ENCODE measurements at places on chromosomes 4 and X.
A peak's percentile ranks its signal among the peaks of the same experiment; 100 is the strongest.

- no peak for DNase-seq
Measured at GRCh38 chr4:152478461-152479237, 57.2 kb downstream of the FBXW7 start.

GRCh38 chrX:73683236-73683859 lies 120.4 kb downstream of the CHIC1 start:
- DNase-seq, result peak; percentile 28

DNA sequence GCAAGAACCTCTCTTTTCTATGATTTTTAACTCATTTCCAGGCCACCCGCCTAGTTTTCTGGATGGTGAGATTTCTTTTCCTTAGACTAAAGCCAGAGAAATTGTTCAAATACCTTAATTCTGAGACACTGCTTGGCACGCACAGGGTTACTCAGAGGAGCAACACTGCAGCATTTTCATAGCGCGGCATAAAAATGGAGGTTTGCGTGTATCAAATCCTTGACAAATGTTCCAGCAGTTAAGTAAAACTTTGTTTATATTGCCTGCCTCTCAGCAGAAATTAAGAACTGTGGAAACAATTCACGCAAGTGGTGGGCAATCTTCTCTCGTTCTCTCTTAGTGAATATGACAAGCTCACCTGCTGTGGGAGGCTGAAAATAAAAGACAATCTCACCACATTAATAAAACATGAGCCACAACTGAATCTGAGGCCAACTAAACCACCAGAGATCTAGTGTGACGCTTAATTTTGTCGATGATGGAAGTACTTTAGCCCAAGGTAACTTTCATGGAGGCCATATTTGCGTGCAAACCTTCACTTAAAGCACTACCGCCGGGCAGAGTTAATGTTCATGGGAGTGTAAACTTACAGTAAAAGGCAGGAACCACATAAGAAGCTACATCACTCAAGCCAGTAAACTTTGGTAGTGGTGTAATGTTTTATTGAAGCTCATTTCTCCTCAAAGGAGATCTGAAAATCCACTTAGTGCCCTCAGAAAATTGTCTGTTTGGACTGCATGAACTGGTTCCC lies 894.8 kb upstream of the EPHA5 start:
- no peak for DNase-seq

GRCh38 chr4:53321151-53321983 lies 44.5 kb downstream of the SCFD2 start:
- peak; percentile 66 for DNase-seq

- DNase-seq, result peak; percentile 48
Measured at GRCh38 chr4:78293348-78293747, 236.2 kb downstream of the FRAS1 start.

DNA sequence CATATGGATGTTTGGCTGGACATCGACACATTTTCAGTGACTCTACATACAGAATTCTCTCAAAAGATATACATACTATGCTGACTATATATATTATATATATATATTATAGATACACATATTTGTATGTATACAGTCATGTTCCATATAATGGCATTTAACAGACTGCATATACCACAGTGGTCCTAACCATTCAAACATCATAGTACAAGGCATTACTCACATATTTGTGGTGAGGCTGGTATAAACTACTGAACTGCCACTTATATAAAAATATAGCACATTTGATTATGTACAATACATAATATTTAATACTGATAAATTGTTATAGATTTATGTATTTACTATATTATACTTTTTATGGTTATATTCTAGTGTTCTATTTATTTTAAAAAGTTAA lies 168.5 kb downstream of the IL15 start:
- no peak for DNase-seq

DNA sequence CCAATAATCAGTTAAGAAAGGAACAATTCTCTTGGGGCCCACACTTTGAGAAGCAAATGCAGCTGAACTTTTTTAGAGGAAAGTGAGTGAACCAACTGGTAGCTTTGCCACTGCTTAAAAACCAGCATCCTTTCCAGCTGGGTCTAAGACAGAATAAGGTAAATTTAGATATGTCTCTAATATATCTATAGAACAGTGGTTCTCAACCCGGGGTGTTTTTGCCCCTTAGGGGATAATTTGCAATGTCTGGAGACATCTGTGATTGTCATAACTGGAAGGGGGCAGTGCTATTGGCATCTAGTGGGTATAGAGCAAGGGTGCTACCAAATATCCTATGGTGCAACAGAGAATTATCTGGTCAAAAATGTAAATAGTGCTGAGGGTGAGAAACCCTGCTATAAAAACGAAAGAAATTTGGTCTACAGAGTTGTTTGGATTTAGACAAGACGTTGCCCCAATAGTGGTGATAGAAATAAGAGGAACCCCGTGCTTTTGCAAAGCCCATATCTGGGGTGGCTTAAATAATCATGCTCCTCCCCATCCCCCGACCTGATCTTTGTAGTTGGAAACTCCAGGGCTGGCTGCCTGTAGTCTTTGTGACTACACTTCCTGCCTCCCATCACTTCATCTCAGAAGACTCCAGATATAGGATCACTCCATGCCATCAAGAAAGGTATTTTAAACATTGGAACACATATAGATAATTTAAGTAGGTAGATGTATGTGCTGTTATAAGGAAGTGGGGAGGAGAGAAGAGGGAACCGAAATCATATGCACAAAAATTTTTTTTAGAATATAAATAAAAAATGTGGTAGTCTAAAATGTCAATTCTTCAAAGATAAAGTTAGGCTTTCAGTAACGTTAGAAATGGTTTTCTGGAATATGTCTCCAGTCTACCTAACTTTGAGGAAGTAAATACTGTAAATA lies at the start of gene TLR7:
Gene TLR7, plus strand, starts transcription at position 622 of the 927 bp plus-strand sequence. CDS start 507 bp downstream, outside the sequence.
- no peak for DNase-seq

DNA sequence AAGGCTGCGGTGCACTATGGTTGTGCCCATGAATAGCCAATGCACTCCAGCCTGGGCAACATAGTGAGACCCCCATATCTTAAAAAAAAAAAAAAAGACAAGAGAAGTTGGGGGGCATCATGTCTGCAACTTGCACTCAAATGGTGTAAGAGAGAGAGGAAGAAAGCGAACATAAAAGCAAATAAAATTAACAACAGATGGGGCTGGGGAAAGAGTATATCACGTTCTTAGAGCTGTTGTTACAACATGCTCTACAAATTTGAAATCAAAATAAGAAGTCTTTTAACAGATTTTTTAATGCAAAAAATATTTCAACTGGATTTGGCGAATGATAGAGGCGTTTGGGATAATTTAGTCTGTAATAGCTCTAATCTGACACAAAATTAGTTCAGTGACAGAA lies 144.9 kb downstream of the FNIP2 start:
- DNase-seq, result peak; percentile 24

DNA sequence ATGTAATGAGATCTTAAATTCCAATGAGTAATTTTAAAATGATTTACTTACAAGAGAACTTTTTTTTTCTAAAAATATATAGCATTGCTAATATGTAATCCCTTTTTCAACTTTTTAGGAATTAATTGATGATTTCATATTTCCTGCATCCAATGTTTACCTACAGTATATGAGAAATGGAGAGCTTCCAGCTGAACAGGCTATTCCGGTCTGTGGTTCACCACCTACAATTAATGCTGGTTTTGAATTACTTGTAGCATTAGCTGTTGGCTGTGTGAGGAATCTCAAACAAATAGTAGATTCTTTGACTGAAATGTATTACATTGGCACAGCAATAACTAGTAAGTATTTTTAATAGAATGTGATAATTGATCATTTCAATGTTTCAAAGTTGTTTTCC lies 113.2 kb downstream of the USP9X start:
- no peak for DNase-seq

- no peak for DNase-seq
Measured at GRCh38 chr4:58514299-58514698, 1404.1 kb upstream of the IGFBP7 start.

GRCh38 chr4:155763551-155763950 lies 4.7 kb downstream of the GUCY1B1 start:
- no peak for DNase-seq

DNA sequence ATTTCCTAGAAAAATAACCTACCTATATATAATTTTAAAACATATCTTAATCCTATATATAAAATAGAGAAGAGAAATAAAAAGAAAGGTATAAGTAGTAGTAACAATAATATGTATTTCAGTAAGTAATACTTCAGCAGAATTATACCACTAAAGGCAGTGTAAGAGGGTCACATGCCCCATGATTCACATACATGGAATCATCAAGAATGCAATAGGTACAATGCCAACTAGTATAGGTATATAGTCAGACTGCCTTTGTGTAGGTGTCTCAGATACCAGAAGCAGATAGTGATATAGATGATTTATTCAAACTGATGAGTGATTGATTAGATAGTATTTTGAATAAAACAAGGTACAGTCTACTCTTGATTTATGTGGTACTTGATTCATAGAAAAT lies 9.4 kb downstream of the AIMP1 start:
- DNase-seq, result no peak

- DNase-seq, result peak; percentile 70
Measured at GRCh38 chr4:14916554-14917297, 85.6 kb upstream of the CPEB2 start.

DNA sequence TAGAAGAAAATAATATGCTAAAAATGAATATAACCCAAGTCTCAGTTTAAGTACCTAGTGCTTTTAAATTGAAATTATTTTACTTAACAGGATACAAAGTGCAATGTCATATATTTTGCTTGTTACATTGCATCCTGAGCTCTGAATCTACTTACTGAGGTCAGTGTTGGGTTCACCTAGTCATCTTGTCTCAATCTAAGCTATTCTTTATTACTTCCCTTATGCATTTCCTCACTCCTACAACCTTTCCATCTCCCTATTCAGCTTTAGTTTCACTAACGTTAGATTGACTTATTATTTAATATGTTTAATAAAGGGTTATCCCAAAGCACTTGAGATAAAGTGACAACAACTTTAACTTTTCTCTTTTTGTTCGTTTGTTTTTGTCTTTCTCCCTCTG lies 483.7 kb downstream of the FSTL5 start:
- no peak for DNase-seq

DNA sequence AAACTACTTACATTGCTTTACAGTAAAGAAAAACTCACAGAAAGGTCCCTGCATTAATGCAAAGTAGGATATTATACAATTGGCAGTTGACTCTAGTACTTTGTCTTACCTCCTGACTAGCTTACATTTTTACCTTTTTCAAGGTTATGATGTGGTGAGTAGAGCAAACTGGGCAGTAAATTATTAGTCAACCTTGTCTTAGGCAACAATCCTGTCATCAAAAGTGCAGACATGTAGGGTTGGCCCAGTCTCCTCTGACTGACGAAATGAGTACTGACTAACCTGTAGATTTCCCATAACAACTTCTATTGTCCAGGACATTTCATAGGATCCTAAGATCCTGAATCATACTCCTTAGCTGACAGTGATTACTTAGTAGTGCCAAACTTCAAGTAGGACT lies 142.0 kb upstream of the NUDT6 start:
- no peak for DNase-seq

- DNase-seq, result no peak
Measured at GRCh38 chr4:78621395-78621794, 69.8 kb downstream of the ANXA3 start.

GRCh38 chr4:169070071-169070894 lies 60.2 kb upstream of the CBR4 start:
- DNase-seq, result peak; percentile 76

- no peak for DNase-seq
Measured at GRCh38 chrX:37692918-37693317, 7.3 kb downstream of the XK start.

DNA sequence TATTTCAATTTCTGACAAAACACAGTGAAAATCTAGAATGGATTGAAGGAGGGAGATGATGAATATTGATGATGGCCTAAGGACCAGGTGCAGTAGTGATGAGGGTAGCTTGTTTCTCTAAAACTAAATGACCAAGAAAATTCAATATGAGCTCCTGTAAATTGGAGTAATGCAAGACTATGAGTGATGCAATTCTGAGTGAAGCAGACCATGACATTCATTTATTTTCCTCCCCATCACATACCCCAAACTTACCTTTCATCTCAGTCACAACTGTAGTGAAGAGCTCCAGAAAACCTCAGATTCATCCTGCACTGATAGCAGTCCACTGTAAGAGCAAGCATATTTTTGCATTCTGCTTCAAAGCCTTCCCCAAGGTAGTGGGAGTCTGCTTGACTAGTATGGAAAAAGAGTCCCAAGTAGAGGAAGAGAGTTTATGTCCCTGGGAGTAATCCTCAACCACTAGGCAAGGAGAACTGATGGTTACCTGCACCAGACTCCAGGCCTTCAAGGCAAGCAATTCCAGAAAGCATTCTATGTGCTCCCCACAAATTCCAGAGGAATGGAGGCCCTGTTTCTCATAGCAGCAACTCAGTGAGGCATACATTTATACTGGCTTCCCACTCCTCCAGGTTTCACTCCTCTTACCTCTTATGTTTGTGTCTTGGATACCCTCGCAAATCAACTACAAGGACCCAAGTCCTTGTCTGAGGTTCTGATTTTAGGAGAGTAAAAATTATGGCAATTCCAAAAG lies 47.2 kb downstream of the CXCL1 start:
- DNase-seq, result no peak

GRCh38 chrX:83535417-83536196 lies 27.5 kb downstream of the POU3F4 start:
- no peak for DNase-seq

- no peak for DNase-seq
Measured at GRCh38 chr4:148747721-148748268, 305.6 kb upstream of the NR3C2 start.

GRCh38 chrX:103823591-103823990 lies 8.5 kb downstream of the RAB9B start:
- no peak for DNase-seq

DNA sequence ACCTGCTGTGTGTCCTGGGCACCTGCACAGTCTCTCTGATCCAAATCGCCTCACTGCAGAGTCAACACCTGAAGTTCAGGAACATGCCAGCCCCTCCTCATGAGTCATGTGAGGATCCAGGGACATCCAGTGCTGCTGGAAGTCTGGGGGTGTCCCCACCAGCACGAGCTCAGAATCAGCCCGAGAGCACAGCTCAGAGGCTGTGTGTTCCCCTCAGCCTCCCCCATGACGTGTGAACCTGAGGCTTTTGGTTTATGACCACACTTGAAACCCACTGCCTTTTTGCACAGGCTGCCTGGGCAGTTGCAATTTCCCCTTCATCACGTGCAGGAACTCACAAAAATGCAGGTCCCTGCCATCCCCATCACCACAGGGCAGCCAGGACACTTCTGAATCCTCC lies 47.1 kb downstream of the PPP2R2C start:
- no peak for DNase-seq

- DNase-seq, result no peak
Measured at GRCh38 chr4:80231180-80231579, 33.9 kb downstream of the PRDM8 start.
